ENCODE measurements at places on chromosomes 1 and 21.

- no peak for DNase-seq
Measured at GRCh38 chr21:46646541-46647154, 11.2 kb downstream of the PRMT2 start.

DNA sequence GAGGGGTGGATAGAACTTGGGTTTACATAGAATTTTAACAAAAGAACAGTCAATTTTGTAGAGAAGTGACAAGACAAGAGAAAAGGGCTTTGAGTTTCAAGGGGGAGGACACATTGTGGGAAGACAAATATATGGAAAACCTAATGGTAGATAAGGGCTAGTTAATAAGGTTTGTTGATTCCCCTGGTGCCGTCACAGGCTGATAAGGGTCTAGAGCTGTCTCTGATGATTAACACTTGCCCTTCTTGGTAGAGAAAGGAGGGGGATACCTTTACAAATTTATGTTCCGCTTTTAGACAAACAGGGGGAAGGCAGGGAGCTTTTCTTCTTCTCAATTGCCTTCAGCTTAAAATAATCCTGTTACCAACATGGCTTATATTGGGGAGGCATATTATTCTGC, 124.3 kb downstream of the ETS2 start:
- DNase-seq = no peak

GRCh38 chr1:91889717-91890459, 3.9 kb upstream of the TGFBR3 start:
- DNase-seq = no peak

DNA sequence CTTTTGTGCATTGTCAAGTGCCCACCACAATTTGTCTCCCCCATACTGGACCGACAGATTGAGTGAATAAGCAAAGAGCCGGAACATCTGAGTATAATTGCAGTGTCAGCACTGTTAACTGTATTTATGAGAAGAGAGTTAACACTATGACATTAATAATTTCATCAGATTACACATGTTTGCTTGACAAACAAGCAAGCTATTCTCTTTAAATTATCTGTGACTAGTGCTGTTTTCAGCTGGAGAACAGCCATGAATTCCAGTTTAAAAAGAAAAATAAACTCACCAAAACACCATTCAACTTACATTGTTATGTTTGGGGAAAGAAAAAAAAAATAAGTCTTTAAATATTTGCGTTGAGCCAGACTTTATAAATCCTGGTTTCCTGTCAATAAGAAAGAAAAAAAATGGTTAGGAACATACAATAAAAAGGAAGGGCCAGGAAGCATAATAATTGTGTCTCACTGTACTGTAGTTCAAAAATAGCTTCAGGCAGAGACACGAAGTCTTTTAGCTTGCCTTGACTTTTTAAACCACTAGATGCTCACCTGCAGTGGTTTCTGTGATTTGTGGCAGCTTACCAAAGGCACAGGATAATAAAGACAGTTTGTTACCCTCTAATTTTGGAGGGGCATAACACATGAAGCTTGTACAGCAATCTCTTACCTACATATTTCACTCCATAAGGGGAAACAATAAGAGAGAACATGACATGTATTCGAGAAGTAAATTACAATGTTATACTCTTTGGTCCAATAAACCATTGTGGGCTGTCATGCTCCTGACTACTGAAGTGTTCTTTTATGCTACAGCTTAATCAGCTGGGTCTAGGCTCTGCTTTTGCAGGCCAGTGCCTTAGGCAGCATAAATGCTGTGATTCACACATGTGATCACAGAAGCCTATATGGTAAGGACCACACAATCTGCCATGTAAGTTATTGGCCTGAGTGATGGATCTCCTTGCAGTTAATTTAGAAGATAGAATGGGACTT, 302.0 kb upstream of the ADGRL2 start:
- peak; percentile 53 for DNase-seq

DNA sequence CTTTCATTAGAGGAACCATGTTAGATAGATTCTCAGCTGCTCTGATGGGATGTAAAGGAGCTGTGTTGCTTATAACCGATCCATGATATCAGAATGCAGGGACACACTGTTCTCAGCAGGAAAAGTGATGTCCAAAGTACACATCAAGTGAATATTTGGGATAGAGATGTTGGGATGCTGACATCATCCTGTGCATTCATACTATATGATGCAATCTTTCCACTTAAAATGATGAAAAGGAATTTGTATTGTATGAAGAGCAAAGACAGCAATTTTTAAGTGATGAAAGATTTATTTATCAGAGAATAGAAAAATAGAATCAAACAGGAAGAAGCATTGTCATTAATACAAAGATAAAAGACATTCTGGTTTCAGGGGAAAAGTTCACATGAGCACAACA, 110.1 kb downstream of the ERG start:
- no peak for DNase-seq

DNA sequence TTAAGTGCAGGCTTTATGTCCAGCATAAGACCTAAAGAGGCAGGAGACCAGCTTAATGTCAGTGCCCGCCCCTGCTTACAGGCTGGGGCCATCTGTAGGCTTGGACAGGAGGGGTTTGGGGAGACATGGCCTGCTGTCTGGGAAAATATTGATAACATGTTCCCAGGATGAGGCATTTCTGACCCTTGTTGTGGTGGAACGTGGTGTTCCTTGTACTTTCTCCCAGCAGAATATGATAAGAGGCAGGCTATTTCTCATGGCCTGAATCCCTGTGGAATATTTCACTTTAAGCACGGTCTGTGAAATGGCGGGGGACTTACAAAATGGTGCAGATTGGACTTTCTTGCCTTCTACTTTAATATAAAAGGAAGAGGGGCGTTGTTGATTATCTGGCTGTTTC, 41.9 kb upstream of the PLA2G5 start:
- DNase-seq = no peak

DNA sequence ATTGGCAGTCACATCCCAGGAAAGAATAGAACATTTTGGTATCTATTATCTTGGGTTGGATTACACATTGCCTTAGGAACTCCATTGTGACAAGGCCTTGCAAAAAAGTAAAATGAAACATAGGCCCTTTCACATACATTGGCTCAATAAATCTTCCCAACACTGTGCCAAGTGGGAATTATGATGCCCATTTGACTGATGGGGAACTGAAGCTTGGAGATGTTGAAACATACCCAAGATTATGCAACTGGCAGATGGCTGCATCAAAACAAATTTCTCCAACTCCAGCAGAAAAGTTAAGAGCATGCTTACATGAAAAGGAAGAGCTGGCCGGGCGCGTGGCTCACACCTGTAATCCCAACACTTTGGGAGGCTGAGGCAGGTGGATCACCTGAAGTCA, 26.9 kb downstream of the PLEKHO1 start:
- no peak for DNase-seq

- DNase-seq = no peak
Measured at GRCh38 chr1:63817152-63817667, 43.4 kb downstream of the ROR1 start.

DNA sequence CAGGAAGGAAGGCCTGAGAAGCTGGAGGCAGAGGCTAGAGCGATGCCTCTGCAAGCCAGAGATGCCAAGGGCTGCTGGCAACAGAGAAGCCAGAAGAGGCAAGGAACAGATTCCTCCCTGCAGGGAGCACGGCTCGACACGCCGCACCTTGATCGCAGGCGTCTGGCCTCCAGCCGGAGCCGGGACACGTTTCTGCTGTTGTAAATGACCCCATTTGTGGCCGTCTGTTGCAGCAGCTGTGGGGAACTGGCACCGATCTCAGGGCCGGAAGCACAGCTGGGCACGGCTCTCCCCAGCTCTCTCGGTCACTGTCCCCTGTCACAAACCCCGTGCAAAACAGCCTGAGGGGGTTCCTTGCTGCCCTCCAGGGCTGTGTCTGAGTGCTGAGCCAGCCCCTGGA, 59.6 kb downstream of the SIK1 start:
- no peak for DNase-seq

- DNase-seq = no peak
Measured at GRCh38 chr1:229127301-229127700, 143.6 kb upstream of the RAB4A start.

DNA sequence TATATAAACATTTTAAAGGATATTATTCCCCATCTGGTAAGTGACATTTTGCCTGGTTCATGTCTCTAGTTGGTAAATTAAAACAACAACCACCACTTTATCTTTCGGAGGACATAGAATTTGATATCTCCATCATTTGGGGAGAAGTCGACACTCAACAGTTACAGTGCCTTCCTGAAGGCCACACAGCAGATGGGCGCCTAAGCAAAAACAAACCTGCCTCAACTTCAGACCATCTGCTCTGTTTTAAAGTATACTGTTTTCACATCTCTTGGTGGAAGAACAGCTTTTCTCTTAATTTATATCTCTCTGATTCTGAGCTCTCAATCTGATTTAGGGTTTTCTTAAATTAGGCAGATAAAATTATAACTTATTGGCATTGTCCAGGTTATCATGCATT, 282.2 kb downstream of the RYR2 start:
- DNase-seq = no peak

DNA sequence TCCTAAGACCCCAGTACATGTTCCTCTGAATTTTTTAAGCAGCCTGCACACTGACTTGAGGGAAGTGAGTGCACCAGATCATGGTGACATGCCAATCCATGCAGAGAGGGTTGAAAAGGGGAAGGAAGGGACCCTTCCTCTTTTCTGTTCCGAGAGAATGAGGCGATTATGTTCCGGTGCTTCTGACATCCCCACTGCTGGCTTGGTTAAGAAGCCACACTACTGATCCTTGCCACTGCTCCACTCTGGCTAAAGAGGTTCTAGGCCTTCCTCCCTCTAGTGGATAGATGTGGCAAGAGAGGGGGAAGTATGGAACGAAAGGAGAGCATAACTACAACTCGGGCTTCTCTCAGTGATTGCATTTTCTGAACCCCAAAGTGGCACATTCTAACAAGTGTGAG, 1.8 kb upstream of the CYB5R1 start:
- DNase-seq = no peak

GRCh38 chr1:17233675-17234320, 15.1 kb upstream of the PADI3 start:
- no peak for DNase-seq

DNA sequence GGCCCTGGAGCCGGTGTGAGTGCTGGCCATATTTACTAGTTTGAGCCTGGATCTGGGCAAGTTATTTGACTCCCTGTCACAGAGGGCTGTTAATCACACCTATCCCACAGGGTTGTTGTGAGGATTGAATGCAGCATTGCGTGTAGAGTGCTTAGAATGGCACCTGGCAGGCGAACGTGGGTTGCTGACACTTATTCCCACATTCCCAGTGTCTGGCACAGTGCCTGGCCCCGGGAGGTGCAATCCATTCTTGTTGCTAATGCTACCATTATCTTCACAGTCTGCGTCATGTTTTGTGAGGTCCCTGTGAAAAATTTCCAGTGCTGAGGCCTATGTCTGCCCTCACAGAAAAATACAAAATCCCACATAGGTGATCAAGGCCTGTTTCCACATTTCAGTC, 66.1 kb downstream of the CD2 start:
- DNase-seq = peak; percentile 53

GRCh38 chr1:158819461-158820443, 11.4 kb upstream of the MNDA start:
- no peak for DNase-seq

DNA sequence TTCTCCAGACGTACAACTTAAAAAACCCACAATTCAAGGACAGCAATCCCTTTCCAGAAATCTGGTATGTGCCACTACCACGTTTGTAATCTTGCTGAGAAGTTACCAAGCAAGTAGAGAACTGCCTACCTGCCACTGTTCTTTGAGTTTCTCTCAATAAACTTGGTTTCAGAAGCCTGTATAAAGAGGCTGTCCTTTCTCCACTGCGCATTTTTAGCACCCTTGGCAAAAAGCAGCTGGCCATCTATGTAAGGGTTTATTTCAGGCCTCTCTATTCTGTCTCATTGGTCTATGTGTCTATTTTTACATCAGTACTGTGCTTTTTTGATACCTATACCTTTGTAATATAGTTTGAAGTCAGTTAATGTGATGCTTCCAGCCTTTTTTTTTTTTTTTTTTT, 665.1 kb upstream of the BRINP3 start:
- no peak for DNase-seq

- DNase-seq = no peak
Measured at GRCh38 chr1:38527373-38527966, 332.1 kb downstream of the RRAGC start.

DNA sequence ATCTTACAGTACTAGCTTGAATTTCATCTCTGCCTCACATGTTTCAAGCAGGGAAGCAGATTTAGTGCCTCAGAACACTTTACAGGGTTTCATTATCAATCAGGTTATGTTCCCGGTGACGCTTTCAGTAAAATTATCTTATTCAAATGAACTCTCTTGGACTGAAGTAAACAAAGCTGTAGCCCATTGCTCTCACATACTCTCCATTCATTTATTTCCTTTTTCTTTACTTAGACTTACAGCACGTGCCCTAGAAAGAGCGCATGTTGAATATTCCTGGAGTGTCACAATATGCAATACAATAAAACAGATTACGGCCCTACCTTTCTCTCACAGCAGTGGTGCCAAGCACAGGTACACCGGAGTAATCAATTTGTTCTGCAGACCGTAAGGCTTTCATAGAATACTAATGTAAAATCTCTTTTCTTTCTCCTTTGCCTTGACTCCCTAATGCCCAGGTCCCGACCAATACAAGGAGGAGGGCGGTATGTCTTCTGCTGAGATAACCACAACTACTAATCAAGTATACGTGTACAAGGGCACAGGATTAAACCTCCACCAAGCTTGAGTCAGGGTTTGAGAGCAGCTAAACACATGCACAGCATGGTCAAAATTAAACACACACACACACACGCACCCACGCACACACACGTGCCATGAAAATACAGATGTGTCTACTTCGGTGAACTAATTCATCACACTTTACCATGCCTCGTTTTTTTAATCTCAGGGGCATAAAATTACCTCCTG, 62.8 kb downstream of the NRIP1 start:
- peak; percentile 35 for DNase-seq

DNA sequence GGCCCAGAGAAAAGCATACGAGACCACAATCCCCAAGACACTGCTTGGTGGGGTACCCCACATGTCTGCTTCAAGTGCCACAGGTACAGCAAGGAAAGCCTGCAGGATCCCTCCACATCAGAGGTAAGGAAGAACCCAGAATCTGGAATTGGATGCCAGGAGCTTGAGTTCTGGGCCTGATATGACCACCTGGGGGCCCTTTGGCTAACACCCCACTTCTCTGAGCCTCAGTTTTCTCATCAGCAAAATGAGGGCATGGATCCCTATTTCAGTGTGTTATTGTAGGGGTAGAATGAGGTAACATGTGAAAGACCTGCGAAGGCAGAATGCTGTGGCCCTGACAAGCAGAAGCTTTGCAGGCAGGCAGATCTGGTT, 24.5 kb downstream of the NAV1 start:
- no peak for DNase-seq

DNA sequence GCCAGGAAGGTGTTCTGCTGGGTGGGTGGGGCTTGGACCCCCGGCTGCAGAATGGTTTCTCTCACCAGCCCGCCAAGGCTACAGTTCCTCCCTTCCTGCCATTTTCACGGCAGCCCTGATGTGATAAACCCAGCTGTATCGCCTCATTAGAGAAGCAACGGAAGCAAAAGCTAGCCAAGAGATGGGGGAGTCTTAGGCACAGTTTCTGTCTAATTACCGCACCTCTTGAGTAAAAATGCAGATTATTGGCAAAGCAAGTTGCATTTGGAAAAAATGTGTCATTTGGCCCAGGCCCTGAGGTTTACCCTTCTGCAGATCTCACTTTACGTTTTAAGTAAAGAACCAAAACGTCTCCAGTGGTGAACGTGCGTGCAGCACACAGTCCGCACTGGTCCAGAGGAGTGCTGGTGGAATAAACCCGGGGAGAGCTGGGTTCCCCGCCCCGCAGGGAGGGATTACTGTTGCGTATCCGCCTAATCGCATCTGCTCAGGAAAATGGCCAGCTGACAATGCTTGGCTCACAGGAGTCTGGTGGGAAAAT, 109.9 kb downstream of the GALNT2 start:
- DNase-seq = no peak

- DNase-seq = peak; percentile 55
Measured at GRCh38 chr1:223201967-223202366, 58.9 kb upstream of the TLR5 start.
